ENCODE measurements at places on chromosomes 2 and 18.

DNA sequence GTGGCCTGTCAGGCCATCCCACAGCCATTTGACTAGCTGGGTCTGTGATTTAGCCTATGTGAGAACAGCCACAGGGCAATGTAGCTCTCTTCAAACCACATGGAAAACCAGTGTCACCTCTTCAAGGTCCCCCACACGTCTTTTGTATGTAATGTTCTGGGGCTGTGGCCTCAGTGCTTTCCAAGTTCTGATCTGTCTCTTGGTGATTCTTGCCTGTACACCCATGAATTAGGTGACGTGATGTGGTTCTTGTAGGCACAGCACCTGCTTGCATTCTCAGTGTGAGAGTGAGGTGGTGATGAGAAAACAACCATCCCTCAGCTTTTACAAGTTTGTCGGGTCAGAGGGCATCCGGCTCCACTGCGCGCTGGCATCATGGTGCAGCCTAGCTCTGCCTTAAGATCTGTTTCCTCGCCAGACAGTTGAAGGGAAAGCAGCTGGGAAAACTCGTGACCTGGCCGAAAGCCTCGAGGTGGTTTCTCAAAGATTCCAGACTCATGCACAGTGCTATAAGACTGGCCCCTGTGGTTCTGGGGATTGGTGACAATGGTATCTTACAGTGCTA is 125.8 kb downstream of the TANC1 start:
- DNase-seq, result no peak

DNA sequence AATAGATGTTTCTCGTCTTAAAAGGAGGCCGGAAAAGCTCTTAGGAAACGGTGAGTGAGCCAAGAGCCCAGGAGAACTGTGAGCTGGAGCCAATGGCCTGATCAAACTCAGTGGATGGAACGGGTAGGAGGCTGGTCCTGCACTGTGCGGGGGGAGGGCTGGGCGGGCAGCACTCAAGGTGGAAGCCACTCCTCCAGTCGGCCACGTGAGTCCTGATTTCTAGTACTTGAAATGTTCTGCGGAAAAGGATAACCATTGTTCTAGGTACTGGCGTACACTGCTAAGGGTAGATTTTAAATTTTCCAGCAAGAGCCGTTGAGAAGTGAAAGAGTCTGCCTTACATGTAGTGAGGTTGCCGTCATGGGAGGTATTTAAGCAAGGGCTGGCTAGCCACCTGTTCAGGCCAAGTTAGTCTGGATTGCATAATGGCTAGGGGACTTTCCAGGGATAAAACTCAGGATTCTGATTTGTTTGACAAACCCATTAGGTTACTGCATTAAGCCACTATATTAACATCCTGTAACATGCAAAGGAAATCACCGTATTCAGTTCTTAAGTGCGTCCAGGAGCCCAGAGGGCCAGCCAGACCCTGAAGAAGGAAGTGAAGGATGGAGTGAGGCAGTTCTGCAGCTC is 51.3 kb upstream of the ODC1 start:
- DNase-seq, result no peak

- no peak for DNase-seq
These were observed 9.3 kb downstream of the LDLRAD4 start for GRCh38 chr18:13227910-13228309.

DNA sequence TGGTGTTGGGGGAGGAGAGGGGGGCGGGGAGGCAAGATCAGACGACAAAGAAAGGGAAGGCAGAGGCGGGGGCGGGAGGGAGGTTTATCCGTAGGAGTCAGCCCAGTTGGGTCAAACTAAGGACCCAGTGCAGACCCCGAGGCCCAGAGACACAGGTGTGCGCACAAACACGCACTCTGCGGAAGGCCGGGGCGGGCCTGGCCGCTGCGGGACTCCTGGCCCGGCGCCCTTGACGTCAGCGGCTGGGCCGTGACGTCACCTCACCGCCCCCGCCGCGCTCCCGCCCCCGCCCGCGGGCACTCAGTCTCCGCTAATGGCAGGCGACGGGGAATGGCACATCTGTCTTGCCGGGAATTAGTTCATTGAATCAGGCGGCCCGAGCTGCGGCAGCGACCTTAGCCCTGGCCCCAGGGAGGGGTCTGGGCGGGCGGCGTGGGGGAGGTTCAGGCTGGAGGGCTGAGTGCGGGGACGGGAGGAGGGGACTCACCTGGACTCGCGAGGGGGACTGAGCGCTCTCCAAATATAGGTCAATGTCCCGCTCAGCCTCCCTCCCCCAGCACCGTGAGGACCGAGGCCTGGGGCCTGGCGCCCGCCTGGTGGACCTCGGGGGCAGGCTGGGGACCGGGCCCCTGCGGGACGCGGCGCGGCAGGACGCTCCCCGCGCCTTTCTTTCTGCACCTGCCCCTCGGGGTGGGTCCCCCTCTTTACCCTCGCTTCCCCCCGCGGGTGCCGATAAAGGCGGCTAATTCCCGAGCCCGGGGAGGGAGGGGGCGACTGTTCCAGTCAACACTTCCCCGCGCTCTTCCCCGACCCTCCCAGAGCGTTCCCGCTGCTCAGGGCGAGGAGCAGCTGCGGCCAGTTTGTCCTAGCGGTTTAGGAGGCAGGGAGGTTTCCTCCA is 15.5 kb upstream of the ECEL1 start:
- no peak for DNase-seq

DNA sequence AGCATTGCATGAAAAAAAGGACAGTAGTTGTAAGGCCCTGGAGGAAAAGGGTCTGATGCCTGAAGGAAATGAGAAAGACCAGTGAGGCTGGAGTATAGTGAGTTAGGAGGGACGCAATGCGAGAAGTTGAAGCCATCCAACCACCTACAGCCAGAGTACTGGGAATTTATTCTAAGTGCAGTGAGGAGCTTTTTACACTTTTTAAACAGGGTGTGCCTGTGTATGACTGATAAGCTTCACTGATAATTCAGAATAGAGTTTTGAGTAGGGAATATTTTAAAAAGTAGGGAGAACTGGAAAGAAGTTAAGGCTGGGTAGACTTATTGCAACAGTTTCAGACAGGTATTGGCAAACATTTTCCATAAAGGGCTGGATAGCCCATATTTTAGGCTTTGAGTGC is 35.9 kb upstream of the CCDC85A start:
- no peak for DNase-seq

DNA sequence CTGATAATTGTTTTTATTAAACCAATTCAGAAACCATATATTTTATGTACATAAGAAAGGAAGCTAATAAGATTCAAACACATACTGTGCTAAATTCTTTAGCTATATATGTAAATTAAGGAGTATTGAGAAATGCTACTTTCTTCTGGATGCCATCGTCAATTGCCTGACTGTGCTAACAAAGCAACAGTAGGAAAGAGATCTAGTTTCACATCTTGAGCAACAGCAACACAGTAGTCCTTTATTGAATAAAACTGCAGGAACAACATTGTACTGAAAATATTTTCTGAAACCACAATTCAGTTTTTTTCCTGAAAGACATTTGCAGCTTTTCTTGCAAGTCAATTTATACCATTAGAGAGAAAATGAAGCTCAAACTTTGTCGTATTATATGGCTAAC is 1404.9 kb upstream of the SLC39A10 start:
- DNase-seq, result no peak

DNA sequence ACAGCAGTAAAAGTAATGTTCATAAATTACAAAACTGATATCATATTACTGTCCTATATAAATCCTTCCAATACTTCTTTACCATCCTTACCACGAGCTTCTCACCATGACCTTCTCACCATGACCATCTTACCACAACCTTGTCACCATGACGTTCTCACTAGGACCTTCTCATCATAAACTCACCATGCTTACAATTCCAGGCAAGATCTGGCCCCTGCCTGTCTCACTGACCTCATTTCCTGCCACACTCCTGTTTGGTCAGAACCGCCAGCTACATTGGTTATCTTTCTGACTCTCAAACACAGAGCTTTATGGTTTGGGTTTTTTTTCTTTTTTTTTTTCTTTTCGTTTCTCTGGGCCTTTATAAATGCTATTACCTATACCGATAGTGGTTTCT is 827.6 kb downstream of the RNF144A start:
- no peak for DNase-seq

DNA sequence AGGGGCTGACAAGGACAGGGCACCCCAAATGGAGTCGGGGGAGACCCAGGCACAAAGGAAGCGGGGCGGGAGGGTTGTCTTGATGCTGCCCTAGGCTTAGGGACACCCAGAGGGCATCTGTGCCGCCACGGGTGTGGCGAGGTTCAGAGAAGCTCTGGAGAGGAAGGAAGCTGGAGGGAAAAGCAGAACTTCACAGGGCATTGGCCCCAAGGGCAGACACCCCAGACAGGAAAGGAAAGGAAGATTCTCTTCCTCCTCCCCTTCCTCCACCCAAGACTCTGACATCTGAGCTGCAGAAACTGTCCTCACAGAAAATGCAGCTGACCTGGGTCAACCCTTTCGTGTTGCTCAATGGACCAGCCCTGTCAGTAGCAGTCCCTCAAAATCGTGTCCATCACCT is 25.6 kb downstream of the DNMT3A start:
- DNase-seq, result no peak

Measured in D721Med (cell line).